Activated effector memory CD4-positive, alpha-beta T cell treated with Interleukin-2 at 50 U/mL for 16 hours (primary cell): ENCODE measurements at places on chromosomes 1 and 21.

DNA sequence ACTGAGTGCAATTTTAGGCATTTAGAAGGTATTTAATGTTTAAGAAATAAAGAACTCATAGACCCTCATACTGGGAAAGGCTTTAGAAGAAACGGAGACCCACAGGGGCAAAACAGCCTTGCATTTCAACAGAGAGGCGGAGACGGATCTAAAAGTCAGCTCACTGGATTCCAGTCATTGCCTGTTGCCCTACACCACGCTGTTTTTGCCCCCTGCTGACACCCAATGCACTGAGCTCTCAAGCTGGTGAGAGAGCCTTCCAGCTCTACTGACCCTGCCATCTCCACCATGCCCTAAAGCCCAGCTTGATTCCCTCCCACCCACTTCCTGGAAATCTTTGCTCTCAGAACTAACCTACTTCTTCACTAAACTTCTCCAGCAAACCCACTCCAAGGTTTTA is 7.2 kb upstream of the TRAF3IP3 start:
- no peak for DNase-seq

DNA sequence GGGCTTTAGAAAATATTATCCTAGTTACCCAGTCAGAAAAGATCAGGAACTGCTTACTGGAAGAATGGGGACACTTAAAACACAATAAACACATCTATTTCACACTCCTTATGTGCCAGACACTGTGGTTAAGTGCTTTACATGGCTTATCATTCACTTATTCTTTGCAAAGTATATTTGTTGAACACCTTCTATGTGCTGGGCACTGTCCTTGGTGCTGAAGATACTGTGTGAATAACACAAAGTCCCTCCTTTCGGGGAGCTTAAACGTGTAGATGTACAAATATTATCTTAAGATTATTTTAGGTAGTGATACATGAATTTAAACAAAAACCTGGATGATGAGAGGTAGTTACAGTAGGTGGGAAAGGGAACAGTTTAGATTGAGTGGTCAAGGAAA is 169.3 kb downstream of the ST6GALNAC5 start:
- DNase-seq, result no peak

DNA sequence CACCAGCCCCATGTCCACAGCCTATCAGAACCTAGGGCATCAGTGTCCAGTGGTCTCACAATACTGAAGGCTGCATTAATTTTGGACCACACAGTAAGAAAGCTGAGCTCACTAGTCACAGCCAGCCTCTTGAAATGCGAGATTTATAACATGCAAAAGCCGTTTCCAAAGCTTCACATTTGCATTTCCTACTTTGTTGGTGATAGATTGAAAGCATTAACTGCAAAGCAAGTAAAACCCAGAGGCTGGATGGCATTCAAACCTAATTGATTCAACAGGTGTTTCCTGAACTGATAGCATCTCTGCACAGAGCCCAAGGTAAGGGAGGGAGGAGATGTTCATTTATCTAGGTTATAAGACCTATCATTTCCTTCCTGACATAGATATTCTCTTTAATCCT is 410.1 kb downstream of the OMA1 start:
- no peak for DNase-seq

GRCh38 chr1:20573987-20574386 is 14.9 kb upstream of the CDA start:
- no peak for DNase-seq

DNA sequence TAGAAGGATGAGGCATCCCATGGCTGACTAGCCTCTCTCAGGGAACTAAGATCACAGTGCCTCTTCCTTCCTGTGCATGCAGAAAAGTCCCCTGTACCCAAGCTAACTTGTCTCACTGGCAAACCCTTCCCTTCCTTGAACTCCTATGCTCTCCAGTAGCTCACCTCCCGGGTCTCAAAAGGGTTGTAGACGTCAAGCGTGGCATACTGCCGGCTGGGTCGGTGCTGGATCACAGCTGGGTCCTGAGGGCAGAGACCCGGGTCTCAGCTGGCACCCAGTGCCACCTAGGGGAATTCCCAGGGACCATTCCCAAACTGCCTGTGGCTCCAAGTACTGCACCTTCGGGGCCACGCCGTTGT is 688 bp downstream of the SCAMP3 start:
- no peak for DNase-seq

DNA sequence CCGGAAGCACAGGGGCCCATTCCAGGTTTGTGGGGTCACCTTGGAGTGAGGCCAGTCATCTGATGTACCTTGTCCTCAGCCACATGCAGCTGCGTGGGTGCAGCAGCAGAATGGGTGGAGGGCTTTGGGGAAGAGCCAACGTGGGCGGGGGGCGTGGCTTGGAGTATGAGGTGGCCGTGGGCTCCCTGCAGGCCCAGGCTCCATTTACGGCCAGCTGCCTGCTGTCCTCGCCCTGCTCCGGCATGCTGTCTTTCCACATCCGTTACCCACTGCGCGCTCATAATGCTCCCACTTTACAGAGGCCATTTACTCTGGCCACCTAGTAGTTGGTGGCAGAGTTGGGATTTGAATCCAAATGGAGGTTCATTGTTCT is 27.8 kb upstream of the TINAGL1 start:
- no peak for DNase-seq

DNA sequence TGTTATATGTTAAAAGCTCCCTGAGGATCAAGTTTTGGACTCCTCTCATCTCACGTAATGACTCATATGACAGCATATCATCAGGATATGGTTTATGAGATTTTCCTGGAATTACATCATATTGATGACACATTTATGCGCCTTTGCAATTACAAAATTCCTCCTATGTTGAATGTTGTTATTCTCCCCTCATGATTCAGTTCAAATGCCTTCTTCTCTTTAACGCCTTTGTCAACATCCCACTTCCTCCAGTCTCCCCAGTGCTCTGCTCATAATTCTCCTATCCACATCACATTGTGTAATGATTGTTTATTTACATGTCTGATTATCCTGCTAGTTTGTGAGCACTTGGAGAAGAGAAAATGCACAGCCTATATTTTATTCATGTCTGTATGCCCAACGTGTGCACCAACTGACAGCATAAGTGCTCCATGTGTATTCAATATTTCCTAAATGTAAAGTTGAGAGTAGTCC is 80.9 kb upstream of the BACH1 start:
- DNase-seq, result no peak

- DNase-seq, result no peak
Observed at GRCh38 chr1:185059950-185060571, 14.7 kb downstream of the RNF2 start.

GRCh38 chr21:25790122-25790877 is 55.5 kb downstream of the GABPA start:
- no peak for DNase-seq

DNA sequence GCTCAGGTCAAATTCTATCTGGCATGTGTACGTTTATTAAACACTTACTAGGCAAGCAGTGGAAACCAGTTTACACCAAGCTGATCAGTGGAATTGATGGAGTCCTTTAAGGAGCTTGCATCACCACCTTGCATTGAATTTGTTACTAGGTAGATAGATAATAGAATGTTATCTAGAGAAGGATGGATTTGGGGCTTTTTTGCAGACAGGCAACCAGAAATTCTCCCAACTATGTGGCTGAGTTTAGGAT is 44.9 kb downstream of the HHAT start:
- DNase-seq, result no peak

DNA sequence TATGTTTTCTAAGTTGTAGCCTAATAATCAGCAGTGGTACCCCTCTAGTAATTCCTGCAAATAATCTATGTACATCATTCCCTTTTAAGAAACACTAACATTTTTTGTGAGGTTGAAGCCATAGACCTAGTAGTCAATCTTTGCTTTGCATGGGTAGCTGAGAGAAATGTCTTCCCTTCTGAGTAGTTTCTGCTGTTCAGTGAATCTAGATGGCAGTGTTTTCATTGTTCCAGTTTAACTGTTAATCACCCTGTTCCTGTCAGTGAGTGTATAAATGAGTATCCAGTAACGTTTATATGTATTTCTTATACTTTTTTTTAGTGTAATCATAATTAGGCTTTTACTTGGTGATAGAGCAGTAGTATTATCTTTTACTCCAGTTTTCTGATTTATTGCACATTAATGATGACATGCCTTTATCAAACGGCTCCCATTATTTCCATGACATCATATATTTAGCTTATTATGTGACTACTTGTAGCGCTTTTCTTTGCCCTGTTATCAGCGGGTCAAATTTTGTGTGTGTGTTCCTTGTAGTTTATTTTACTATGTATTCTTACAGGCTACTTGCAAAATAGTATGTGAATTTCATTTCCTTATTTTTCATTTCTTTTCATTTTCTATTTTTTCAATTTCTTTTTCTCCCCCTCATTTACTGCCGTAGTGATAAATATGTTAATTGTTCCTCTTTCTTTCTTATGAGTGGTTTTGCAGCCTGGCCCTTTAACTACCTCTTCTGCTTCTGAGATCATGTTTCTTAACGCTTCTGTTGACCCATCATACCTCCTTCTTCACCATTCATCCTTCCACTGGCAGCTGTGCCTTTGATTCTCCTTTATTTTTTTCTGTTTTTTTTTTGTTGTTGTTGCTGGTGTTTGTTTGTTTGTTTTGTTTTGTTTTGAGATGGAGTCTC is 18.8 kb downstream of the CEP350 start:
- DNase-seq, result no peak

DNA sequence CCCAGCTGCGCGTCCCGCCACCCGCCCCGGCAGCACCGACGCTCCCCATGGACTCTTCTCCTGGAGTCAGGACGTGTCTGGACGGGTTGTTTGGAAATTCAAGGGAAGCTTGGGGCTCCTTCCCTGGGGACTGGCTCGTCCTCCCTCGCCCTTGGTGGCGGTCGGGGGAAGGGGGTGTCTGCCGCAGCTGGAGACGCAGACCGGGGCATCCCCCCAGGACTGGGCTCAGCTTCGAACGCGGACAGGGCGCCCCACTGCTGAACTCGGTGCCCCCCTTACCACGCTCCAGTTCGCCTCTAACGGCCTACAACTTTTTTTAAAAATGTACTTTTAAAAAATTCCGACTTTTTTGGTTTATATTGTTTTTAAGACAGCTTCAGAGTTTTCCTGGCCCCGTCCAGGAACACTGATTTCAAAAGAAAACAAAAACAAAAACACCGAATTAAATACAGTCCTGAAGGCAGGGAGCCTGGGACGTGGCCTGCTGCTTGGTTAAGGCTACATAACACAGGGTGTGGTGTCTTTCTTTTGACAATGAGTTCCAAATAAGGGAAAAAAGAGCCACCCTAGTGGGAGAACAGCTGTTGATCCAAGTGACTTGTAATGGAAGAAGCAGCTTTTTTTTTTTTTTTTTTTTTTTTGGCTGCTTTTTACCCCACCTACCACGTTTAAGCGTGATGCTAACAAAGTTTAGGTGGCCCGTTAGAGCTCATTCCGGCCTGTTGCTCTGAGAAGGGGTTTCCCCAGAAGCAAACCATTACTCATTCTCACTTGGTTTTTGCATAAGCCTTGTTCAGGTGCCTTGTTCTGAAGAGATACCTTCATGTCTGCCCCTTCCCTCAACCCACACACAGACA is 862 bp upstream of the DIPK1A start:
- DNase-seq, result peak; percentile 57

DNA sequence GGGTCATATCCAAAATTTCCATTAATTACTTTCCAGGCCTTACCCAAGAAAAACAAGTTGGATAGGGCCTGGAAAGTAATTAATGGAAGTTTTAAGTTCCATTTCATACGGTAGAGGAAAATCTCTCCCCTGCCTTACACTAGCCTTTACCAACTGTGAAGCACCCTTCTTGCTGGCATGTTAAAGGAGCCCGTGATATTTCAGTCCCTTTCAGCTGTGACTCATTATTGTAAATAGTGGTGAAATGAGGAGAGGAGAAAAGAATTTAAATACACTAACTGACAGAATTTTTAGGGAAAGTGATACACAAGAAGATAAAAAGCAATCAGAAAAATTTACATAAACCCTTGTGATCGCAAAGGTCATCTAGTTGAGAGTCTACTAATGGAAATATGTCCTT is 20.3 kb upstream of the KAZN start:
- DNase-seq, result no peak

- no peak for DNase-seq
Observed at GRCh38 chr1:232388363-232388762, 241.6 kb downstream of the SIPA1L2 start.

GRCh38 chr21:46489800-46490199 is 31.1 kb downstream of the DIP2A start:
- DNase-seq, result no peak

DNA sequence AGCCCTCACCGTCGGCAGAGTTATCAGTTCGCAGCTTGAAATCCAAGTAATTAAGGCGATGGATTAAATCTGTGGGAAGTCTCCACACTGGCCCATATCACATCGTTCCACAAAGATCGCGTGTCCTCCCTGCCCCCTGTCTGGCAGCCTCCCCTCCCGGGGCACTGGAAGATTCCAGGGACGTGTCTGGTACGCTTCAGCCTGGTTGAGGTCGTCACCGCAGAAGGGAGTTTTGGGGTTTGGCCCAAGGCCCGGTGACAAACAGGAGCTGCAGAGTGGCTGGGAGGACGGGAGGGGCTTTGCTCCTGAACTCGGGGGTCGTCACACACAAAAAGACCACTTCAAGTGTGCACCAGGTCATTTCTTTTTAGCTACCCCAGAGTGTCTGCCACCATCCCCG is 51.1 kb downstream of the PRDM16 start:
- no peak for DNase-seq

- no peak for DNase-seq
Observed at GRCh38 chr1:48688102-48688760, 88.5 kb downstream of the BEND5 start.

- DNase-seq, result no peak
Observed at GRCh38 chr1:109197158-109198042, 16.3 kb upstream of the SARS1 start.

- DNase-seq, result no peak
Observed at GRCh38 chr1:31189696-31190674, 49.7 kb downstream of the NKAIN1 start.

- no peak for DNase-seq
Observed at GRCh38 chr1:218779341-218780100, 394.2 kb upstream of the LYPLAL1 start.

DNA sequence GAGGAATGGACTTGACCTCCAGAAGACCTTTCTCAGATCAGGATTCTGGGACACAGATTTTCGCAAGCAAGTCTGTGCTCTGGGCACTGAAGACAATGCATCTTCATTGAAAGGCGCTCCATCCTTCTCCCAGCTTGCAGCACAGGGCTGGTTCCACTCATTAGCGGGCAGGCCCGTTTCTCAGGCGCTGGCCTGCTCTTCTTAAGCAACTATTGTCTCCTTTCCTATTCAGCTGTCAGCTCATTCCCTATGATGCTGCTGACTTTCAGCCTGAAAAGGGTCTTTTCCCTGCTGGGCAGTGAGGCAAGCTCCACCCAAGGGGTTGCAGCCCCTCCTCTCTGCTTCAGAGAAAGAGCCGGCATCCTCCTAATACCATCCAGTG is 91.9 kb upstream of the PLXNA2 start:
- DNase-seq, result no peak

- DNase-seq, result no peak
Observed at GRCh38 chr21:14620152-14620551, 74.0 kb upstream of the SAMSN1 start.
